ENCODE measurements at places on chromosomes 6 and 20. TPM values are rescaled to one million over a fixed set of nuclear protein-coding genes. Genes with fewer than 3 reads are reported as not detected.

- no peak for DNase-seq
Observed at GRCh38 chr6:116144605-116145004, 18.7 kb upstream of the COL10A1 start.

- no peak for DNase-seq
Observed at GRCh38 chr6:39188571-39188970, 40.7 kb downstream of the KCNK5 start.

DNA sequence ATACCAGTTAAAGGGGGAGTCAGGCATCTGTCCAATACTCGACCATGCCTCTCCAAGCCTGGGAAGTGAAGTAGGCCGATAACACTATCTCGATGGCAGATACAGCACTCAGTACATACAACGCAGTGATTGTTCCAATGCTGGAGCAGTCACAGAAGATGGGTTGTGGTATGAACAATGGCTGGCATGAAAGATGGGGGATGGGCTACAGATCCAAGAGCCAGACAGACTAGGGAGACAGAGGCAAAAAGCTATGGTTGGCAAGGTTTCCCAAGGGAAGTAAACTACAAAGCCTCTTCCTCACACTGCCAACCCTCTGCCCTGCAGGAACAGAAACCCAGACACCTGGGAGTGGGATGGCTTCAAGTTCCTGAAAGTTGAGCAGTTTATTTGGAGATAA is 19.2 kb downstream of the FKBP1A start:
- no peak for DNase-seq

GRCh38 chr20:53623454-53624211 is 30.0 kb upstream of the ZNF217 start:
- peak; percentile 79 for DNase-seq

DNA sequence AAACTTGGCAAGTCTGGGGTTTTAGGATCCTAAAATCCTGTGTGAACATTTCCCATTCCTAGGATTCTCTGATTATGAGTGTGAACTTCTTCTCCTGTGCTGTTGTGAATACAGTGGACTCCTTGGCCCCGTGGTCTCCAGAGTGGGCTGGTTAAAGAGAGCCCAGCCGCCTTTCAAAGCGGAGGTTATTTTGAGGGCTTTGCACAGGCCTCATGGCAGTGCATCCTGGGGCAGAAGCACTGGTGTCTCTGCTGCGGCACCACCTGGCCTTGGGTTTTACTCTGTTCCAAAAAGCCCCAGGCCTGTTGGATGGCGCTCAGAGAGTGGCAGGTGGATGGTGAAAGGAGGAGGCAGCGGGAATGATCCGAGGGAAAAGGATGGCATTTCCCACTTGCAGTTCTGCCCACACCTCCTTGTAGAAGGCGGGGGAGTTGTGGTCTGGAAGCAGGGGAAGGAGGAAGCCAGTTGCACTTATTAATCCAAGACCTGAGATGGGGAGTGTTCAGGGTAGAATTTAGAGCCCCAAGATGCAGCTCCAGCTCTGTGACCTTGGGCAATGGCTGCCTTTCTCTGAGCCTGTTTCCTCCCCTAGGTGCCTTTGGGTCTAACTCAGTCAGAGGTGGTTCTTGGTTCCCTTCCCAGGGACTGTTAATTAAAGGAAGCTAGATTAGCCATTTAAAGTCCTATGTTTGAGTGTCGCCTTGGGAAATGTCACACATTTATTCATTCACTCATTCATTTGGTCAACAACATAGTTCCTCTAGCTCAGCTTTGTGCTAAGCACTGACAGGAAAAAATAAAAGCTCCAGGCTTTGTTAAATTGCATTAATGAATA is 22.4 kb downstream of the MMP24 start:
- DNase-seq = no peak

- no peak for DNase-seq
Observed at GRCh38 chr6:127924440-127924839, 23.6 kb upstream of the THEMIS start.

- no peak for DNase-seq
Observed at GRCh38 chr20:57638173-57638894, 18.1 kb upstream of the ZBP1 start.

DNA sequence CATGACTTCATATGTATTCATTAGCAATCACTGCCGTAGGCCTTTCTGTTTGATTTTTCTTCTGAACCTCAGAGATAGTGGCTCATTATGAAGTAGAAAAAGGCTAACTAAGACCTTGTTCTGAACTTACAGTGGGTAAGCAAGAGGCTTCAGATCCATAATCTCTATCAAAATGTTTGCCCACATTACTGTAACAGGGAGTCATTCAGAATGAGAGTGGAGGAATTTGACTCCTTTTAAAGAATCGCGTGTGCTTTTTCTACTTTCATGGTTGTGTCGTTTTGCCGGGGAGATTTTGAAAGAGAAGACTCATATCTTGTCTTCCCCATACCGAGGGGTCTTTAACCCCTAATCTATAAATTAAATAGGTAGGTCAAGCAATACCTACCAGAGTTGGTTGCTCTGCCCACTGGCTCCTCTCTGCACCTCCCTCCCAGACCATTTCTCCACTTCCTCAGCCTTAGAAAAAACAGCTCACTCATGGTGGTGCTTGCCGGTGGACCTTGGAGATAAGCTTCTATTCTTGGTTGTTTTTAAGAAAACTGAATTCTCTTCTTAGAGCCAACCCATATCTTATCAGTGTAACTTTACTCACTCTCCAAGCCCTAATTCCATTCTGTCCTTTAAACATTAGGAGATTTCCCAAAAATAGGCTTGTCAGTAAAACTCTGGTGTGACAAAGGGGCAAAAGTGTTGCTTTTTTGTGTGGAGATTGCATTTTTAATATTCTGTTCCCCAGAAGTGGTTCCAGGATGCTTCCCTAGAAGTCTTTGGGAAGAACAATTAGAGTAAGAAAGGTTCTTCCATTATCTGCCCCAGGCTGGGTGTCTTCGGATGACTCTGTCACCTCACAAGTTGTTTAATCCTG is 56.6 kb downstream of the E2F3 start:
- no peak for DNase-seq

DNA sequence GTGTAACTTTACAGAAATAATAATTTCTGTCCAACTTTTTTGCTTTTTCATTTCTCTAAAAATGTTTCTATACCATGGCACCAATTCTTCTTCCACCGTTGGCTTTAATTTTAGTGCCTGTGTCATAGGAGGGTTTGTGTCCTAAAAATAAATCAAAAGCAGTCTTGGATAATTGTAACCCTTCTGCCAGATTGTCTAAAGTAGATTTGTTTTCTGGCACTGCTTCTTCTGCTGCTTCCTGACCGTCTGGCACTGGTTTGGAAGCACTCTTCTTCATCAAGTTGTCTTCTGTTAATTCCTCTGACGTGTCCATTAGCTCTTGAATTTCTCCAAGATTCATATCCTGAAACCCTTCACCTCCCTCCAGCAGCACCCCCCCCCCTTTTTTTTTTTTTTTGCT is 33.1 kb downstream of the SCAF8 start:
- no peak for DNase-seq

GRCh38 chr20:4710106-4710475 is 11.6 kb upstream of the PRND start:
- DNase-seq = no peak

DNA sequence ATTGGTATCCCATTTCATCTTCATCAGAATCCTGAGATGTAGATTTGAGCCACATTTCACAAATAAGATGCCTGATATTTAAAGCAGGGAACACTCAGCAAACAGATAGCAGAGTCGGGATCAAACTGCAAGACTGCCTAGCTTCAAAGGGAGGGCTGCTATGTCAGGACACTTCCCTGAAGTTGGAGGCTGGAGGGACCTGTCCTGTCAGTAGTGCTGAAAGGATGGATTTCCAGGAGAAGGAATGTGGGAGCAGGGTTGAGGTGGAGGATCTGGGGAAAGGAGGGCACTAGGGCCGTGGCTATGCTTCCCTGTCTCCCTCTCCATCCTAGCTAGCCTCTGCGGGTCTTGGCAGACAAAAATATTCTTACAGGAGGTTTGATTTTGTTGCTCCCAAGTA is 32.2 kb downstream of the COX4I2 start:
- no peak for DNase-seq

- no peak for DNase-seq
Observed at GRCh38 chr20:33811776-33812151, 616 bp downstream of the CHMP4B start.

Gene FNDC11
- total RNA-seq = 0.19 TPM

Gene LPIN3
- total RNA-seq = 52.7 TPM

Gene RIPPLY2
- not detected for total RNA-seq

Gene DHX16
- total RNA-seq = 31.0 TPM

Gene ALDH5A1
- total RNA-seq = 8.1 TPM

Gene LHFPL5
- not detected for total RNA-seq
